ENCODE measurements at places on chromosomes 3 and 15. TPM values are rescaled to one million over a fixed set of nuclear protein-coding genes. Genes with fewer than 3 reads are reported as not detected.
A peak's percentile ranks its signal among the peaks of the same experiment; 100 is the strongest.

DNA sequence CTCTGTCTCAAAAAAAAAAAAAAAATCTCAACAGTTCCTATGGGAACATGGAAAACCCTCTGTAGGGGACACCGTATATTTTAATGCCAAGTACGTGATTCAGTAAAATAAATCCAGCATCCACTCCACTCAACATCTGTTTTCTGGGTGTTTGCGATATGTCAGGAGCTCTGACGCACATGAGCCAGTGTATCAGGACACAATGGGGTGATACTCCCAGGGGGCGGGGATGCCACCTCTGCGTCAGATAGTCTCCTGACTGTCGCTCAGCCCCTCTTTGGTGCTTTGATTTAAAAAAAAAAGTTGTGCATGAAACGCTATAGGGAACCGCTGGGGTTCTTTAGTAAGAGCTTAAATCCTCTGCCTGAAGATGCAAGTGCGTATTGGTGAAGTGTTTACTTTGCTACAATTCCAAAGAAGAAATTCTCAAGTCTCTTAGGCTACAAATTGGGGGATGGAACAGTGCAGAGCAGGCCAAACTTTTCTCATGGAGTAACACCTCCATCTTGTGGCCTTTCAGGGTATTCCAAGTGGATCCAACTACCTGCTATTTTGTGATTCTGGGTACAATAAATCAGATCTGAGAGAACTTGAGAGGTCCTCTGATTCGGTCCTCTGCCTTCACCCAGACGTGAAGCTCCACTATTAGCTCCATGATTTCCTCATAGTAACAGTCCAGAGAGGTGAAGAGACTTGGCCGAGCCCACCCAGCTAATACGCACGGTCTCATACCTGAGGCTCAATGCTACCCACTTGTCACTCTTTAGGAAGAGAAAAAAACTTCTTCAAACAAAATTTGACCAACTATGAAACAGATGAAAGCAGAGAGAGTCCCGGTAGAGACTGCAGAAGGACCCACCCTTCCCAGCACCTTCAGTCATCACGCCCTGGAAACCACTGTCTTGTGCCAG is 9.3 kb upstream of the NR2E3 start:
- no peaks in the 10 kb centered on the region for H3K4me1 ChIP-seq
- H3K27ac ChIP-seq = no peak overlapping the region
- H3K4me3 ChIP-seq = no peak overlapping the region
- H3K36me3 ChIP-seq = no peaks in the 10 kb centered on the region

GRCh38 chr15:55743729-55744655 is 1.0 kb upstream of the PRTG start:
- H3K4me1 ChIP-seq = peaks cover 30% of the 10 kb centered on the region
- H3K36me3 ChIP-seq = no peaks in the 10 kb centered on the region
- H3K27ac ChIP-seq = peak overlapping the region; percentile 65
- H3K27me3 ChIP-seq = peaks cover 23% of the 10 kb centered on the region
- peak overlapping the region; percentile 68 for H3K4me3 ChIP-seq
- no peak for DNase-seq

DNA sequence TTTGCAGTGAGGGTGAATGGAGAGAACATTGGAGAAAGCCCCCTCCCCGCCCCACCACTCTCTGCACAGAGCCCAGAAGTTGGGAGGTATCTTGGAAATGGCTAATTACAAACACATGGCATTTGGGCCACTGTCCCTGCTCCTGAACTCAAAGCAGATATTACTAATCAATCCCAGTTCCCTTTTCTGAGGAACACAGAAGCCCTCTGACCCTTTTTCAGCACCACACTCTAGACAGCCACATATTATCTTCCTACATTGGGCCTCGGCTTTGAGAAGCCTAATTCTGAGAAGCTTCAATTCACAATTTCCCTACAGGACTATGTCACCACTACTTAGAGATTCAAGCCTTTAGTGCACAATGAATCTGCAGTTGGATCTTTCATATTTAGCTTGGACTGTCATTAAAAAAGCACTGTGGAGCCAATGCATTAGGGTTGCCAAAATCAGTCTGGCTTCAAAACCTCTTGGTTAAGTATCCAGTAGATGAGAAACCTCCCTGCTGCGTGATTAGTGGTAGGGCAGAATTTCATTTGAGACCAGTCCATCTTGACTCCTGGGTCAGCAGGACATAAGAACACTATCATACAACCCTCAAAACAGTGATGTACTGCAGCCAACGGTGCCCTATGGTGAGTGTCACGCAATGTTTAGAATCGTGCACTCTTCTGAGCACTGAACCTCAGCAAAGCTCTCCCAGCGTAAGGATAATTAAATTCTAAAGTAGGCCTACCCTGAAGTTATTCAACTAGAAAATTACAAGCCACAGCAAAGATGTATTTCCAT is 26.1 kb downstream of the MGLL start:
- DNase-seq = no peak
- H3K4me3 ChIP-seq = no peak overlapping the region
- H3K27me3 ChIP-seq = no peaks in the 10 kb centered on the region
- peak overlapping the region; percentile 0 for H3K27ac ChIP-seq

DNA sequence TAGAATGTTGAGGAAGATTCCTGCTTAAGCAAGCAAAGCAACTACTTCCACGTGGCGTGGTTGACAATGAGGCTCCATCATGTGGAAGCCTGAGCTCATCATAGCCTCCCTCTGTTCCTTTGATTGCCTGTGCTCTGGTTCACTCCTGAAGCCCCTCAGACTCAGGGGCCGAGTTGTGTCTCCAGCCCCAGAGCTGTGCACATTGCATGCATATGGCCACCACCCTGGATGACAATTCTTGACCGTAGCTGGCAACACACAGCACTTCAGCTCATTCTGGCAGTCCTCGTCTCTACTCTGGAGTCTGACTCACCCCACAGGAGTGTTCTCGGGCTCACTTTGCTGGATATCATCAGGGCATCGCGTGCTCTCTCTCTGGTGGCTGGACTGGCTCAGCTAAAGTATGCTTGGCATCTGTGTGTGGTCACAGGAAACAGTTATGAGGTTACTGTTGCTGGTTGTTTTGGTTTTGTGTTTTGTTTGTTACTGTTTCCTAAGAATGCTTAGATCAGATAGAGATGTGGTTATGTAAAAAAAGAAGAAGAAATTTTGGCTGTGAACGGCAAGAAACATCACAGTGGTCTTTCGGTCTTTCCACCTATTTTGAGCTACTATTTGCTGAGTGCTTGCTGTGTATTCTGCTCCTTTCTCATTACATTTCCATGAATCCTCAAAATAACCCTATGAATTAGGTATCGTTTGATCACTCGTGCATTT is 41.6 kb upstream of the MRPS22 start:
- H3K36me3 ChIP-seq = no peaks in the 10 kb centered on the region
- no peaks in the 10 kb centered on the region for H3K27me3 ChIP-seq
- no peaks in the 10 kb centered on the region for H3K4me1 ChIP-seq
- no peak overlapping the region for H3K27ac ChIP-seq
- H3K4me3 ChIP-seq = no peak overlapping the region

DNA sequence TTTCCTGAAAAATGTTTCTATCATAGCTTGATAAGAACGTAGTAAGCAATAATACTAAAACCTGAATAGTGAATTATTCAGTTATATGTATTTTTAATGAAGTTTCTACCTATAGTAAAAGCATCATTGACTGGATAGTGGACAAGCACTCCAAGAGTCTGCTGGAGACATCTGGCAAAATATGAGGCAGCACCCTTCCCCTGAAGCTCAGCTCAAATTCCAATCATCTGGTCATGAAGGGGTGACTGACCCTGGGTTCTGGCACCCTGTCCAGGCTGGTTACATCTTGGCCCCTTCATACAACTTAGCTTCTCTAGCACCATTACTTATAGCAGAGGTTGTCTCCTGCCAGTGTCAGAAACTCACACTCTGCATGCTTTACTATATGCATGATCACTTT is 455.4 kb downstream of the RAP2B start:
- no peaks in the 10 kb centered on the region for H3K36me3 ChIP-seq
- no peaks in the 10 kb centered on the region for H3K4me1 ChIP-seq
- no peak overlapping the region for H3K27ac ChIP-seq
- H3K27me3 ChIP-seq = no peaks in the 10 kb centered on the region
- no peak for DNase-seq
- no peak overlapping the region for H3K4me3 ChIP-seq

DNA sequence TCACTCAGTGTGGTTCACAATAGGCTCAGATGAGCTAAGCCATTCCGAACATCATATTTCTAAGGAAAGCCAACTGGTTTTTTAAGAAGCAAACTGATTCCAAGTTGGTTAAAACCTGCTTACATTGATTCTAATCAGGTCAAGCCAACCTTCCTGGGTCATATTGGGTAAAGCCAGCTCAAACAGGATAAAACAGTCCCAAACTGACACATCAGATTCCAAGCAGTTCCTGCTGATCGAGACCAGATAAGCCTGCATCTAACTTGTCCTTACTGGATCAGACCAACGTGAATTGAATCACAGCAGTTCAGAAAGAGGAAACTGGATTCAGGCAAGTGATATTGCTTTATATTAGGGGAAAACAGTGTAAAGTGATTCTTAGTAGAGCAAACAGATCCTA is 18.6 kb upstream of the THSD4 start:
- H3K4me1 ChIP-seq = no peaks in the 10 kb centered on the region
- DNase-seq = no peak
- H3K27ac ChIP-seq = no peak overlapping the region
- H3K36me3 ChIP-seq = no peaks in the 10 kb centered on the region

- H3K27me3 ChIP-seq = no peaks in the 10 kb centered on the region
- no peak overlapping the region for H3K27ac ChIP-seq
- H3K4me1 ChIP-seq = peaks cover 3% of the 10 kb centered on the region
- peak; percentile 72 for DNase-seq
- H3K4me3 ChIP-seq = no peak overlapping the region
- H3K36me3 ChIP-seq = no peaks in the 10 kb centered on the region
These were observed 583 bp upstream of the C3orf49 start for GRCh38 chr3:63818282-63819150.

GRCh38 chr3:101542957-101543356 is 18.7 kb upstream of the TRMT10C start:
- DNase-seq = no peak
- H3K4me3 ChIP-seq = no peak overlapping the region
- H3K27ac ChIP-seq = no peak overlapping the region
- no peaks in the 10 kb centered on the region for H3K4me1 ChIP-seq
- no peaks in the 10 kb centered on the region for H3K36me3 ChIP-seq
- no peaks in the 10 kb centered on the region for H3K27me3 ChIP-seq

DNA sequence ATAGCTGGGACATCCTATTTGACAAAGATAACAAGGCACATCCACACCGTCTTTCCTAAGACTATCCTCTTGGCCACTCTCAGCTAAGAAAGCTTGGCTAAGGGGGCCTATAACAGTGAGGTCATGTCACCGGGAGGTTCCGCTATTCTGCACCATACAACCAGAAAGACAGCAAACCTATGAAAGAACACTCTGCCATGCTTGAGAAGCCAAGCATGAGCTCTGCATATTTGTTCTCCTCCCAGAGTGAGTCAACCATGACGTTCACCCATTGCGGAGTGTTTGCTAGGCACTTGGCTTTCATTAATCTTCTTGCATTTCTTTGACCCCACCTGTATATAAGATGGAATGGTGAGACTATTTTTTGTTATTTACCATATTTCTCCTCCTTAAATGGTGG is 141.2 kb downstream of the GMNC start:
- no peak overlapping the region for H3K4me3 ChIP-seq
- DNase-seq = no peak
- no peaks in the 10 kb centered on the region for H3K36me3 ChIP-seq
- no peaks in the 10 kb centered on the region for H3K27me3 ChIP-seq
- no peaks in the 10 kb centered on the region for H3K4me1 ChIP-seq
- no peak overlapping the region for H3K27ac ChIP-seq

GRCh38 chr3:84077479-84077878 is 881.3 kb upstream of the CADM2 start:
- no peaks in the 10 kb centered on the region for H3K4me1 ChIP-seq
- H3K27ac ChIP-seq = no peak overlapping the region
- no peaks in the 10 kb centered on the region for H3K36me3 ChIP-seq
- no peak overlapping the region for H3K4me3 ChIP-seq
- DNase-seq = no peak

- no peak overlapping the region for H3K27ac ChIP-seq
- peaks cover 47% of the 10 kb centered on the region for H3K36me3 ChIP-seq
- H3K4me1 ChIP-seq = no peaks in the 10 kb centered on the region
- H3K4me3 ChIP-seq = no peak overlapping the region
- DNase-seq = no peak
These were observed 25.0 kb upstream of the TEX264 start for GRCh38 chr3:51646091-51646490.

- peaks cover 21% of the 10 kb centered on the region for H3K36me3 ChIP-seq
- H3K4me3 ChIP-seq = peak overlapping the region; percentile 36
- H3K27ac ChIP-seq = peak overlapping the region; percentile 48
- H3K27me3 ChIP-seq = no peaks in the 10 kb centered on the region
These were observed 852 bp downstream of the STAB1 start for GRCh38 chr3:52495777-52496602.

DNA sequence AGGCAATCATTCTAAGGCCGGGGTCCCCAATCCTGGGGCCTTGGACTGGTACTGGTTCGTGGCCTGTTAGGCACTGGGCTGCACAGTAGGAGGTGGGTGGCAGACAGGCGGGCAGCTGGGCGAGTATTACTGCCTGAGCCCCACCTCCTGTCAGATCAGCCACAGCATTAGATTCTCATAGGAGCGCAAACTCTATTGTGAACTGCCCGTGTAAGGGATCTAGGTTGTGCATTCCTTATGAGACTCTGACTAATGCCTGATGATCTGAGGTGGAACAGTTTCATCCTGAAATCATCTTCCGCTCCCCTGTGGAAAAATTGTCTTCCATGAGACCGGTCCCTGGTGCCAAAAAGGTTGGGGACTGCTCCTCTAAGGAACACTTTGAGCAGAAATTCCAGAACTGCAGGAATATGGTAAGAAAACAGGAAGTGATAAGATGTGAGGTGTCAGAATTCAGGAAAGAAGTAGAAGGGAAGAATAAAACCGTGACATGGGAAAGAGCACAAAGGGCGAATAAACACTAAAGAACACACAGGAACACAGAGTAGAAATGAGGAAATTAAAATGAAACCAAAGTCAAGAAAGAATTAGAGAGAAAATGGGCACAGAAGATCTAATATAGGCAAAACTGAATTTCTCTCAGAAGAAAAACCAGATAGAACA is 57.6 kb downstream of the PDCD6IP start:
- H3K27me3 ChIP-seq = no peaks in the 10 kb centered on the region
- no peak overlapping the region for H3K4me3 ChIP-seq
- no peaks in the 10 kb centered on the region for H3K4me1 ChIP-seq
- H3K27ac ChIP-seq = no peak overlapping the region

DNA sequence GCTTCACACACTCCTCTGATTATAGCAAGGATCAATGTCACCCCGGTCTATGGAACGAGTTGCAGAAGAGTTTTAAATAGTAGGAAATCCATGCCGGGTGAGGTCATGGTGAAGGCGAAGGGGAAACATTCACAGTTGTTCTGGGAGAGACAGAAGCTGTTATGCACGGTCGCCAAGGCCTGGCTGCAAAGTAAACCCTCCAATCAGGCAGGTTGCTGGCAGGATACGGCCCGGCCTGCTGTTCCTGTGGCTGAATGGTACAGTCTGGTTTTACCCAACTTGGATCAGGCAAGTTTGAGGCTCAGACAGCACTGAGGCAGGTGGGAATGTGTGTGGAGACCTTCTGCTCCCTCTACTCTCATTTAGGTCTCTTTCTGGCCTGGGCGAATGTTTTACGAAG is 45.3 kb upstream of the ATP2B2 start:
- peak; percentile 35 for DNase-seq
- H3K27me3 ChIP-seq = peaks cover 5% of the 10 kb centered on the region
- no peaks in the 10 kb centered on the region for H3K4me1 ChIP-seq
- H3K36me3 ChIP-seq = no peaks in the 10 kb centered on the region
- H3K27ac ChIP-seq = no peak overlapping the region

Gene EPM2AIP1
- 16.1 TPM for total RNA-seq

Gene EIF4E3
- total RNA-seq = 24.7 TPM

Gene C2CD4A
- not detected for total RNA-seq

Gene ATP13A5
- total RNA-seq = not detected

Gene GOLGA6C
- not detected for total RNA-seq

Gene CLDN1
- total RNA-seq = 0.36 TPM

Gene MKRN2OS
- not detected for total RNA-seq

Gene FGF7
- total RNA-seq = 111 TPM

Gene RLBP1
- 0.27 TPM for total RNA-seq
